ENCODE measurements at places on chromosomes 11 and 22.

DNA sequence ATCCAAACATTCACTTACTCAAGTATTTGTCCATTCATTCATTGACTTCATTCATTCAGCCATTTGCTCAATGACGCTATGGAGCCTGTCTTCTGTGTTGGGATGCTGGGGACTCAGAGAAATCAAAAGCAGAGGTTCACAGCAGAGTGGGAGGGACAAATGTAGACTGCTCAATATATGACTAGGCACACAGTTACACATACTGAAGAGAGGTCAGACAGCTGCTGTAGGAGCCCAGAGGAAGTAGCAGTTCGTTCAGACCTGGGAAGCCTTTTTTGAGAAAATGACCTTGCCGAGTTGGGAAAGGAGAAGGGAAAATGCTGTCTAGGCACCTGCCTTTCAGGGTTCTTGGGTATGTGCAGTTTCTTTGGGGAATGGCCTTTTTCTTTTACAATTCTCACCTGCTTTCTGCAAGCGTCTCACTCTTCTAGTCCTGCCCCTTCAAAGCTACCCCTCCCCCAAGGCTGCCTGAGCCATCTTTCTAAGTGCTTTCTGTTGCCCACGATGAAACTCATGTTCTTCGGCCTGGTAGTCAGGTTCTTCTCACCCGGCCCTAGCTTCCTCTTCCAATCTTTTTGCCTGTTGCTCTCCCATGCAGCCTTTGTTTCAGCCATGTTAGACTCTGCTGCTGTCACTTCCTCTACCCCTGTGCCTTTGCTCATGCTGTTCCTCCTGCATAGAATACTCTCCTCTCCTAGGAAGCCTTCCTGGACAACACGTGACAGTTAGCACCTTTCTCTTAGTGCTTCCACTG lies 4.2 kb upstream of the UVRAG start:
- DNase-seq: no peak

DNA sequence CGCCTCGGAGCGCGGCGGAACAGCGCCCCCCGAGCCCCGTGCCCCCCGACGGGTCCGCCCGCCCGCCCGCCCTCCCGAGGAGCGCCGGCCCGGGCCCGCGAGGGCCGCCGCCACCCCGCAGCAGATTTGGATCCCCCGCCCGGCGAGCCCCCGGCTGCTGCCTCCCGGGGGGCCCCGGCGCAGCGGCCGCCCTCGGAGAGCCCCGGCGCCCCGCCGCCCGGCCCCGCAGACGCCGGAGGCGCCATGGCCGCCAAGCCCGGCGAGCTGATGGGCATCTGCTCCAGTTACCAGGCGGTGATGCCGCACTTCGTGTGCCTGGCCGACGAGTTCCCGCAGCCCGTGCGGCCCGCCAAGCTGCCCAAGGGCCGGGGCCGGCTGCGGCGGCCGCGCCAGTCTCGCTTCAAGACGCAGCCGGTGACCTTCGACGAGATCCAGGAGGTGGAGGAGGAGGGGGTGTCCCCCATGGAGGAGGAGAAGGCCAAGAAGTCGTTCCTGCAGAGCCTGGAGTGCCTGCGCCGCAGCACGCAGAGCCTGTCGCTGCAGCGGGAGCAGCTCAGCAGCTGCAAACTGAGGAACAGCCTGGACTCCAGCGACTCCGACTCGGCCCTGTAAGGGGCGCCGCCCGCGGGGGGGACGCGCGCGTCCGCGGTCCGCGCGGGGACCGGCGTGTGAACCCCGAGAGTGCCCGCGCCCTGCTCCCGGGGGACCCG lies 380 bp downstream of the C11orf96 start:
- DNase-seq: no peak

DNA sequence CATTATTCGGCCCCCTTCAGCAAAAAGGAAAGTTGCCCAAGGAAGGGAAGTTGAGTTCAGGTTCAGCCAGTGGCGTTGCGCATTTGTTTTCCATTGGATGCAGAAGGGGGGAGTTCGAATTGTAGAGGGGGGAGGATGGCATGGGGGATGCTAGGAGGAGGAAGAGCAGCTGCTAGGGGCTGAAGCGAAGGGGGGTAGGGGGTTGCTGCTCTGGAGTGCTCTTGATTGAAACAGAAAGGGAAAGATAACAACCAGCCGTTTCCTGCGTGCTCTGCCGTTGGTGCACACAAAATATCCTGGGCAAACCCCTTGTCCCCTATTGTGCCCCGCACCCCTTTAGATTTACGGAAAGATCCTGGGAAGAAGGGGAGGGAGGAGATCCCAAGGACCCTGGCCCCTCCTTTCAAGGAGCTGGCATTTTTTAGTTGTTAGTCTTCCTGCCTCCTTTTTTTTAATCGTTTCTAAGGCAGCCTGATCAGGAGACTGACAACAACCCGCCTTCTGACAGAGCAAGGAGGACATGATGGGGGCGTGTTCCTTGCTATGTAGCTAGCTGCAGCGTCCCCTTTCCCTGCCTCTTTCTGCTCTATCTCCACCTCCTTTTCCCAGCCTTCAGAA lies 2.1 kb downstream of the KMT2A start:
- DNase-seq: peak; percentile 2

DNA sequence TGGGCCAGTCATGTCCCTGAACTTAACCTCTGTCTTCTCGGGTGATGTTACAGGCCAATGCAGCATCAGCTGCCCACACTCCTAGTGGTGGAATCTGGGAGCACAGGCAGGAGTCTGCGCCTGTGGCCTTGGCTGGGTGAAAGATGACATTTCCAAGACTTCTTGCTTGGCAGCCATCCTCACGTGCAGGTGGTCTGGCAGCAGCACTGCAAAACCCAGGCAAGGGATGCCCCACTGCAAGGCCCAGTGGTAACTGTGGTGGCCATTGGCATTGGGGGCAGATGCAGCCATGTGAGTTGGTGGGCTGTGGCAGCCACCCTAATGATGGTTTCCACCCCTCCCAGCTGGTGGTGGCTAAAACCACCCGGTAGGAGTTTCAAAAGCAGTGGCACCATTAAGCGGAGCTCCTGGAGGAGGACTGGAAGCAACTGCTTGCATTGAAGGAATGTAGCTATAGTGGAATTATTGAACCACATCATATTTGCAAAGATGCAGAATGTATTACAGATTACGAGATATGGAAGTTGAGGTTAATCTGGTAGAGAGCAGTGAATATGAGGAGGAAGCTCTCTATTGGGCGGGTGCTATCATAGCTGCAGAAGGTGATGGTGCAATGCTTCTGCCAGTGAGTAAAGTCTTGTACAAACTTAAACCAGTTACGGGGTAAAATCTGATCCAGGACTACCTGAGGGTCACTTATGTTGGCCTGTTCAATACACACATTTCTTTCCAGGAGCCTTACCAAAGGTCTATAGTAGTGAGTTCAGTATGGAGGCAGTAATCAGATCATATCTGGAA lies 120.7 kb upstream of the TOP3B start:
- DNase-seq: no peak

DNA sequence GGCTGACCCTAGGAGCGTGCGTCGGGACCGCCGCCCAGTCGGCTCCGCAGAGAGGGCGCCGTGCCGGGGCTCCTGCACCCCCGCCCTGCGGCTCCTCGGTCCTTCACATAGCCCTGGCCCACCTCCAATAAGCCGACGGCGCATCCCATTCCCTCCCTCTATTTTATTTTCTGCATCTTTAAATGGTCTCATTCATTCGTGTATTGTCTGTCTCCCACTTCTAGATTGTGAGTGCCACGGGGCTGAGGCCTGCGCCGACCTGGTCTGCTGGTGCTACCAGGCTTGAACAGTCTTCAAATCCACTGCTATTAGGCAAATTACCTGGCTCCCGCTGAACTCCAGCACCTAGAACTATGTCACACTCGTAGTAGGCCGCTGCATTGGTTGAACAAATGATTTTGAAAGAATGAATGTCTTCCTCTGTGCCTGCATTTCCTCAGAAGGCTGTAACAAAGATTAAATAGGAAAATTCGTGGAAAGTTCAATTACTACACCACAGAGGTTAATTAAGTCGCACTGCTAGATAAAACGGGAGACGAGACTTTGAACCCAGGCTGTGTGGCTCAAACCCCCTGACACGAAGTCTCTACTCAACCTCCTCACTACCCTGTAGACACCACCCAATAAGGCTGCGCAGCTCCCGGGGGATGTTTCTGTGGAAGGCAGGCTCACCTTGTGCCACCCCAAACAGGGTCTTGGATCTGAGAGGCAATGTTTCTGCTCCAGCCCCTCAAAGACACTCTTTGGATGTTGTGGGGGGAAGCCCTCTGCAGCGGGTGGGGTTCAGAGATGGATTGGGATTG lies 1.2 kb upstream of the PPP1R14B start:
- DNase-seq: no peak
